Activated CD8-positive, alpha-beta T cell treated with anti-CD3 and anti-CD28 coated beads, Interleukin-2, amount 10 ng/mL, durations not matched to agents 7 days and 5 days (primary cell): ENCODE measurements at places on chromosomes 7 and 10. TPM values are rescaled to one million over a fixed set of nuclear protein-coding genes. Genes with fewer than 3 reads are reported as not detected.

Gene CYP3A7
- not detected for total RNA-seq

- H3K4me3 ChIP-seq, result no peak overlapping the region
- H3K4me1 ChIP-seq, result no peaks in the 10 kb centered on the region
- H3K27ac ChIP-seq, result no peak overlapping the region
- DNase-seq, result no peak
Measured at GRCh38 chr7:66281678-66282590, 76.8 kb downstream of the TPST1 start.

Gene DGKB
- not detected for total RNA-seq

Gene HSPA12A
- total RNA-seq, result not detected

Gene OR2A1
- not detected for total RNA-seq

- peak overlapping the region; percentile 7 for H3K27ac ChIP-seq
- H3K4me3 ChIP-seq, result no peak overlapping the region
- H3K4me1 ChIP-seq, result peaks cover 17% of the 10 kb centered on the region
- peaks cover 5% of the 10 kb centered on the region for H3K27me3 ChIP-seq
- no peak for DNase-seq
Measured at GRCh38 chr10:88246675-88247074, 336.4 kb downstream of the RNLS start.

DNA sequence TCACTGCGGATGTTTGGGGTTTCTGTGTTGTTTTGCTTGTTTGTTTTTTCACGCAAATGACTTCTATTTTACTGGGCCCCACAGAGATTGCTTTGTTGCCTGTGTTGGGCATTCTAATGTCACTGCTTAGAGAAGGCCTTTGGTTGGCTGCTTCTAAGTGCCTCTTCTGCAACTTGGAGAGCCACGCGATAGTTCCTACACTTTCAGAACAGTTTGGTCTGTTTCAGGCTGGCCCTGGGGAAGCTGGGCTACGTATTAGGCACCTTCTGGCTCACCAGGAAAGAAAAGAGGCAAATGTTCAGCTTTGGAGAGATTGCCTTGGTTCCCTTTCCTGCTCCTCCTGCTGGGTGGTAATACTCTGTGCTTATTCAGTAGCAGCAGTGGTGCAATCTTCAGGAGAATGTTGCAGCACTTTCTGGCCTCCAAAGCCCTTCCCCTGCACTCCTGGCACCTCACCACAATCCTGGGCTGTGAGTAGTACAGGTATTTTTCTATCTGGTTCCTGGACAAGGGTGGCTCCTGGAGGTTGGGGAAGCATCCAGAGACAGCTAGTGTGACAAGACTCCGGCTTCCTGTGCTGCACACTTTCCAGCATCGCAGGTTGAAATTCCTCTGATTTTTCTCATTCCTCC lies 1.2 kb downstream of the ANTXRL start:
- no peak overlapping the region for H3K27ac ChIP-seq
- no peak overlapping the region for H3K4me3 ChIP-seq
- peaks cover 10% of the 10 kb centered on the region for H3K27me3 ChIP-seq
- no peak for DNase-seq
- H3K36me3 ChIP-seq, result no peaks in the 10 kb centered on the region
- H3K4me1 ChIP-seq, result peaks cover 20% of the 10 kb centered on the region

Gene ELN
- total RNA-seq, result not detected

GRCh38 chr10:5890452-5890915 lies 441 bp downstream of the FBH1 start:
- H3K4me3 ChIP-seq, result peak overlapping the region; percentile 83
- H3K4me1 ChIP-seq, result peaks cover 47% of the 10 kb centered on the region
- DNase-seq, result peak; percentile 41

Gene BMPER
- total RNA-seq, result not detected

DNA sequence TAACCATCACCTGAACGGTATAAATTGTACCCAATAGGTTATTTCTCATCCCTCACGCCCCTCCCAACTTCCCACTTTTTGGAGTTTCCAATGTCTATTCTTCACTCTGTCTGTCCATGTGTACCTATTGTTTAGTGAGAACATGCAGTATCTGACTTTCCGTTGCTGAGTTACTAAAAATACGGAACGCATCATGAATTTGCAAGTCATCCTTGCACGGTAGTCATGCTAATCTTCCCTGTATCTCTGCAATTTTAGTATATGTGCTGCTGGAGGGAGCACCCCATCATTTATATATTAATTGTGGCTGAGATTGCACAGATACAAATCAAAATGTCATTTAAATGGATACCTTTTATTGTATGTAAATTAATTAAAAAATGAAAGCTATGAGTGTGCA lies 75.7 kb upstream of the SFMBT2 start:
- peaks cover 92% of the 10 kb centered on the region for H3K4me1 ChIP-seq
- H3K4me3 ChIP-seq, result no peak overlapping the region
- peaks cover 60% of the 10 kb centered on the region for H3K36me3 ChIP-seq
- DNase-seq, result no peak

GRCh38 chr7:118349604-118350003 lies 125.1 kb downstream of the ANKRD7 start:
- DNase-seq, result no peak
- H3K4me1 ChIP-seq, result no peaks in the 10 kb centered on the region
- no peak overlapping the region for H3K4me3 ChIP-seq
- no peak overlapping the region for H3K27ac ChIP-seq

Gene PRR15
- total RNA-seq, result not detected

Gene SUN3
- 0.97 TPM for total RNA-seq

GRCh38 chr10:105017691-105018090 lies 376.6 kb downstream of the SORCS3 start:
- no peak for DNase-seq
- H3K4me3 ChIP-seq, result no peak overlapping the region
- no peaks in the 10 kb centered on the region for H3K27me3 ChIP-seq
- H3K27ac ChIP-seq, result no peak overlapping the region
- peaks cover 4% of the 10 kb centered on the region for H3K4me1 ChIP-seq

Gene CPED1
- total RNA-seq, result not detected

- DNase-seq, result peak; percentile 21
- H3K36me3 ChIP-seq, result no peaks in the 10 kb centered on the region
- no peak within 1 kb of the TSS for H3K27ac ChIP-seq
Measured at GRCh38 chr10:59362144-59362958, at the start of gene FAM13C. Gene FAM13C, minus strand, starts transcription at chr10:59362549. Its CDS starts 89 bp downstream, at chr10:59362460.

GRCh38 chr7:134571101-134571500 lies 22.2 kb downstream of the AKR1B15 start:
- H3K4me3 ChIP-seq, result no peak overlapping the region
- H3K27ac ChIP-seq, result no peak overlapping the region
- no peaks in the 10 kb centered on the region for H3K4me1 ChIP-seq
- no peak for DNase-seq
- H3K27me3 ChIP-seq, result peaks cover 4% of the 10 kb centered on the region

DNA sequence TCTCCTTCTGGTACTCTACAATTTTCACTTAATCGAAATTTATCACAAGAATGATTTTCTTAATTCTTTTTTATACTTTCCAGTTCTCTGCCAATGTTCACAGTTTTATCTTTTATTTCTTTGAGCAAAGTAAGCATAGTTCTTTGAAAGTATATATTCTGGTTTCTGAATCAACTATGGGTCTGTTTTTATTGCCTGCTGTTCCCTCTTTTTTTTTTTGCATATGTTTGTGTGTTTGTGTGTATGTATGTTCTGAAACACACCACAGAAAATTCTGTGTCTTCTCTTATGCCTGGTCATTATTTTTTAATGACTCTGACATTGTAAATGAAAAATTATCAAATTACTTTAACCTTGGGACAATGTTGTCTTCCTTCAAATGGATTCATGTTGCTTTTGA lies 15.9 kb upstream of the TMEM273 start:
- no peak overlapping the region for H3K4me3 ChIP-seq
- peaks cover 52% of the 10 kb centered on the region for H3K27me3 ChIP-seq
- H3K27ac ChIP-seq, result no peak overlapping the region
- H3K4me1 ChIP-seq, result no peaks in the 10 kb centered on the region

Gene NUTM2E
- 0.11 TPM for total RNA-seq

Gene ZNF117
- total RNA-seq, result 7.0 TPM

Gene CEP41
- total RNA-seq, result 31.1 TPM

Gene CH25H
- total RNA-seq, result not detected

GRCh38 chr7:91128683-91129348 lies 135.4 kb upstream of the FZD1 start:
- no peak for DNase-seq
- no peak overlapping the region for H3K27ac ChIP-seq
- no peak overlapping the region for H3K4me3 ChIP-seq
- no peaks in the 10 kb centered on the region for H3K36me3 ChIP-seq
- no peaks in the 10 kb centered on the region for H3K4me1 ChIP-seq
- no peaks in the 10 kb centered on the region for H3K27me3 ChIP-seq

DNA sequence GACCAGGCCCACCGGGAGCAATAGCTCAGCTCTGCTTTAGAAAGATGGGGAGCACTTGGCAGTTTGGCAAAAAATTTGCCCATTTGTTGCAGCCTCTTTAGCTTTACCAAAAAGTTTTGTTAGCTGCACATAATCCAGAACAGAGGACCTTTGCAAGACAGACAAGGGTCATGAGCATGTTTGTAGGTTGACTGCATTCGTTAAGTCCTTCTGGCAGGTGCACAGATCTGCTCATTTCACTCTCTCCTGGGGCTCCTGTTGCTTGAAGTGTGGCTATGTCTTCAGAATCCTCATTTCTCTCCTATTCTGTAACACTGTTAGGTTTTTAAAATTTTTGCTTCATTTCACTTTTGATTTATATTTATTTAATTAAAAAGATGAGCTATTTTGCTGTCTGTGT lies 96.8 kb downstream of the MYOF start:
- H3K27me3 ChIP-seq, result no peaks in the 10 kb centered on the region
- peaks cover 26% of the 10 kb centered on the region for H3K4me1 ChIP-seq
- no peak overlapping the region for H3K27ac ChIP-seq
- DNase-seq, result no peak
- H3K36me3 ChIP-seq, result no peaks in the 10 kb centered on the region
- no peak overlapping the region for H3K4me3 ChIP-seq

GRCh38 chr10:73186266-73186665 lies 18.3 kb downstream of the FAM149B1 start:
- no peaks in the 10 kb centered on the region for H3K27me3 ChIP-seq
- DNase-seq, result no peak
- H3K4me3 ChIP-seq, result no peak overlapping the region
- no peak overlapping the region for H3K27ac ChIP-seq
- H3K4me1 ChIP-seq, result no peaks in the 10 kb centered on the region

DNA sequence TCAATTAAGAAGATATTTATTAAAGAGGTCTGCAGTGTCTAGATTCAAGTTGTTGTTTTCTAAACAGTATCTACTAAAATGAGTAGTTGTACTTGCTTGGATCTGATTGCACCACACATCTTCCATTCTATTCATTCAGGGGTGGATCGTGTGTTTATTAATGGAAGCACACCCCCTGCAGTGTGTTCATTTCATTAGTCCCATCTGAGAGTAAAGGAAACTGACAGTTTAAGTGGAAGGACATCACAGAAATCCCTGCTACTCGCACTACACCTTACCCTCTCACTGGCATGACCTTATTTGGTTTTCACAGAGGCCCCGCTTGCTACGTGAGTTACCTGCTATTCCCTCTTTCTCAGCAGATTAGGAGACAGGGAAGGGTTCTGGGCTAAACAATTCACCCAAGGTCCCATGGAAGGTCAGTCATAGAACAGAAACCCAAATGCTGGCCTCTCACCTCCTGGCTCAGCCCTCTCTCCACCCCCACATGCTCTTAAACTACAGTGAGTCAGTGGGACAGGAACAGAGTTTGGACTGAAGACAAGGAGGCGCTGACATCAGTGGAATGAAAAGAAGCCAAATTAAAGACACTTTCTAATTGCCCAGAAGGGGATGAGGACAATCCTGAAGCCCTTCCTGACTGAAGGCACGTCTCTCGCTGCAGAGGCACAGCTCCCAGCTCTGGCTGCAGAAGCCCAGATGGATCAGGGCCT lies 369.2 kb upstream of the NRP1 start:
- no peak for DNase-seq
- no peaks in the 10 kb centered on the region for H3K36me3 ChIP-seq
- no peaks in the 10 kb centered on the region for H3K27me3 ChIP-seq
- H3K4me1 ChIP-seq, result no peaks in the 10 kb centered on the region
- H3K4me3 ChIP-seq, result no peak overlapping the region

DNA sequence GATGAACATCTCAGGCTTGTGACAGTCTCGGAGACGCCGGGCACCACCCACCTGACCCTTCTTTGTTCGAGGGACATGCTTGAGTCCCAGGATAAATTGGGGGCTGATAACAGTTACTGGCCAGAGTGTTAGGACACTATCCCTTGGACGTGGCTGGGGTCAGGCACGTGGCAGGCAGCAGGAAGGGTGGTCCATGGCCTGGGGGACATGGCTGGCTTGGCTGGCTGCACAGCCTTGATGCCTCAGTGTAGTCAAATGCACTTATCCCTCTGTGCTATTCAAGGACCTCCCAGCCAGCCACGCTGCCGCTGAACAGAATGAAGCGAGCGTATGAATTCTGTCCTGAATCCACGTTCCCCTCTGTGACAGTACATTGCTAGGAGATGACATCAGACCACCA lies 662.0 kb upstream of the FOXK1 start:
- no peaks in the 10 kb centered on the region for H3K27me3 ChIP-seq
- H3K27ac ChIP-seq, result no peak overlapping the region
- H3K36me3 ChIP-seq, result no peaks in the 10 kb centered on the region
- no peaks in the 10 kb centered on the region for H3K4me1 ChIP-seq

Gene GPRIN2
- total RNA-seq, result not detected

- no peaks in the 10 kb centered on the region for H3K27me3 ChIP-seq
- no peaks in the 10 kb centered on the region for H3K36me3 ChIP-seq
- no peak overlapping the region for H3K27ac ChIP-seq
- no peaks in the 10 kb centered on the region for H3K4me1 ChIP-seq
- no peak for DNase-seq
- H3K4me3 ChIP-seq, result no peak overlapping the region
Measured at GRCh38 chr10:64365663-64366062, 844.5 kb downstream of the REEP3 start.

- H3K27ac ChIP-seq, result no peak overlapping the region
- H3K36me3 ChIP-seq, result no peaks in the 10 kb centered on the region
- no peaks in the 10 kb centered on the region for H3K4me1 ChIP-seq
- H3K27me3 ChIP-seq, result no peaks in the 10 kb centered on the region
- H3K4me3 ChIP-seq, result no peak overlapping the region
Measured at GRCh38 chr7:47406801-47407129, 175.1 kb downstream of the TNS3 start.

- DNase-seq, result no peak
- no peaks in the 10 kb centered on the region for H3K27me3 ChIP-seq
- peaks cover 29% of the 10 kb centered on the region for H3K4me1 ChIP-seq
- H3K4me3 ChIP-seq, result peak overlapping the region; percentile 63
- H3K36me3 ChIP-seq, result peaks cover 7% of the 10 kb centered on the region
Measured at GRCh38 chr10:13158401-13158800, 3.0 kb upstream of the MCM10 start.

DNA sequence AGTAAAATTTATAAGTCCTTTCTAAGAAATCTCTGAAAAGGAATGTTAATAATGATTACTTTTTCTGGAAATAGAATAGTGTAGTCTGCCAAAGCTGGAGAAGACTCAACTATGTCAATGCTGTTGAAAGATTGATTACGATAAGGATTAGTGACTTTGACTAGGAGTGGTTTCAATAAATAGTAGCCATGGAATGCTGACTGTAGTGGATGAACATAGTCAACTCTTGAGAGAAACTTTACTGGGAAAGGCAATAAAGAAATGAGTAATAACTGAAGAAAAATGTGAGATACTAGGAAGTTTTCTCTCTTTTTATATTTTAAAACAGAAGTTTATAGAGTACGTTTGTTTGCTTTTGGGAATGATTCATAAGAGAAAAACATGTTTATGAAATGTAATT lies 105.0 kb upstream of the CDK13 start:
- no peaks in the 10 kb centered on the region for H3K36me3 ChIP-seq
- DNase-seq, result no peak
- H3K4me1 ChIP-seq, result no peaks in the 10 kb centered on the region
- H3K27ac ChIP-seq, result no peak overlapping the region
- peaks cover 18% of the 10 kb centered on the region for H3K27me3 ChIP-seq
